NCI-H2081 (cell line): ENCODE measurements at places on chromosomes 3 and 15.

DNA sequence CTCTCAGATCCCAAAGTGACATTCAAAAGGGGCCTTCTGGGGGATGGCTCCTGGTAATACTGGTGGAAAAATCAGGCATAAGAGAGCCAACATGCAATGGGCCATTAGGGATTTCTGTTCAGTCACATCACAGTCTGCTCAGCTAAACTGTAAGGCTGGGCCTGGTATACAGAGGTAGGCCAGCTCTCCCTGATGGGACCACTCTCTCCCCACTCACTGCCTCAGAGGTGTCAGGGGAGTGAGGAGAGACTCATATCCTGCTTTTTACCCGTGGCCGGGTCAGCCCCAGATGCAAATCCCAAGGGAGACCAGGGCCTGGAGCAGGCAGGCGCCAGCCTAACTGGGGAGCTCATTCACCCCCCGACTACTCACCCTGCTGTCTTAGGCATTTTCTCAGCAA, 48.1 kb upstream of the TPM1 start:
- DNase-seq, result no peak

DNA sequence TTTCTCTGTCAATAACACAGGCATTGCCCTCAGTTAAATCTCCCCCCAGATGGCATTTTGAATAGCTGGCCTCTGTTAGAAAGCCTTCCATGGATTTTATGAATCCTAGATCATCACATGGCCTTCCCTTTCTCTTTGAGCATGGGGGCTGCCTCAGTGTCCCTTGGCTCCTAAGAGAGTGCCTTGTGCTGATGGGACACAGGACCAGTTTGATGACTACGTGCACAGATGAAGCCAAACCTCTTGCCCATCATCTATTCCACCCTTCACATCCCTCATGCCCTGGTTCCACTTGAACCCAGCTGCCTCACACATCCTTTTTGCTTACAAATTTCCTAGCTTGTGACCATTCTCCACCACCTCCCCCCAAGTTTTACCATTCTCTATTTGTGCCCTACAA, 12.9 kb downstream of the TGFBR2 start:
- no peak for DNase-seq

- DNase-seq, result peak; percentile 52
Measured at GRCh38 chr15:91853948-91854638, 585 bp downstream of the SLCO3A1 start.

DNA sequence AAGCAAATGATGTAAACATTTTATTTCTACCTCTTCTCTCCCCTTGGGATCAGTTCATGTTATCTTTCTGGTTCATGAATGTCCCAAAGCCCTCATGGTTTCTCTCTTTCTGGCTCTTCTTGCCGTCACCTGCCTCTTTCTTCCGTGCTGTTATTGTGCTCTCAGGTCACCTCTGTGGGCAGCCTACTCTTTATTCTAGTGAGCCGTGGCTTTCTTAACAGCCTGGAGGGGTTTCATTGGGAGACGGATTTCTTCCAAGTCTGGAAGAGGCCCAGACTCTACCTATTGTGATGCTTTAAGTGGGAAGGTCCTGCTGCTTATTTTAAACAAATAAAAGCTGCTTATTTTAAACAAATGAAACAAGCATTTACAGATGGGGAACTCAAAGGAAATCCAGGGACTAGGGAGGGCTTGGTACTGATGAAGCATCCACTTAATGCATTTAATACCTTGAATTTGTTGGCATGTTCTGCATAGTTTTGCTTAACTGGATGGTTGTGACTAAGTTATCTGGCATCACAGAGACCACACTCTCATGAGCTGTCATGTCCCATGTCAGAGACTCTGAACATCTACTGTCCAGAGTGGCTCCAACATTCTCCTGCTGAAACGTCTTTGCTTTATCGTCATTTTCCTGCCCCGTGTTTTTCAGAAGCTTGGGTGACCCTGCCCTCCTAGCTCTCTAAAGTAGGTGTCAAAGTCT, 443.3 kb downstream of the GABRG3 start:
- DNase-seq, result no peak

GRCh38 chr3:17141699-17142098, 256.9 kb downstream of the PLCL2 start:
- no peak for DNase-seq

GRCh38 chr3:158451405-158452055, 119.5 kb upstream of the MLF1 start:
- no peak for DNase-seq

DNA sequence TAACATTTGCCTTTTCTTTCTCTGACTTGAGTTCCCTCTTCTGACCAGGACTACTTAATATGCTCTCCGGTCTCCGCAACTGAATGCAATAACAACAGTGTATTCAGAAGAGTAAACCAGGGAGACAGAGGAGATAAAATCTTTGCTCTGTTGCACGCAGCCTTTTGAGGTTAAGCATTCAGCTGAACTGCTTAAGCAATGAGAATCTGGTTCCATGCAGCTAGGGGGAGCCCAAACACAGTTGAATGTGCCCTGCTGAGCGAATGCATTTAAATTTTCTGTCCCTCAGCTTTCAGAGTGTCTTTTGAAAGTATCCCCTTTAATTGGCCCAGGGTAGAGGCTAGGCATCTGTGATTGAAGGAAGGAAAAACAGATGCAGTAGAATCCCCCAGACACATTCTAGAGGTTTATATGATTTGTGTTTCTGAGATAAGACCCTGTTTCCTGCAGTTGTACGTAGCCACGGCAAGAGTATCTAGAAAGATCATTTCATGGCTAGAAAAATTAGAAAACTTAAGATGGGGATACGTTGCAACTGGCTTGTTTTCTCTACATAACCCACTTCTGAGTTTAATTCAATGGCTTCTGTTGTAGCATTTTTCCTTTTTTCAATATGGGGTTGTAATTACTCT, 309.6 kb downstream of the TUSC7 start:
- DNase-seq, result peak; percentile 81

GRCh38 chr15:82105451-82106215, 59.8 kb upstream of the MEX3B start:
- DNase-seq, result no peak

GRCh38 chr15:77071305-77072223, 655 bp upstream of the TSPAN3 start:
- no peak for DNase-seq

DNA sequence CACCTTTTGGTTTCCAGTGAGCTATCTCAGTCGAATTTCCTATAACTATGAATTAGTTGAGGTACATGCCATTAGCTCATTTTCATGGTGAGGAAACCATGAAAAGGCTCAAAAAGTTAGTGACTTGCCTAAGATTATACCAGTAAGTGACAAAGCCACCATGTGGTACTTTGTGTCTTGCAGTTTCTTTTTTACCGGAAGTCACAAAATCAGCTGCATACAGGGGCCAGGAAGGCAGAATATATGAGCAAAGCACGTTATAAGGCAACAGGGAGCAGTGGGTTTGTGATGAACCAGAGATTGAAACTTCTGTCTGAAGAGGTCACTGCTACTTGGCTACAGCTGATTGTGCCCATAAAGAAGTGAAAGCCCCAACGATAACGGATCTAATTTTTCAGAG, 50.3 kb downstream of the CMTM8 start:
- no peak for DNase-seq

DNA sequence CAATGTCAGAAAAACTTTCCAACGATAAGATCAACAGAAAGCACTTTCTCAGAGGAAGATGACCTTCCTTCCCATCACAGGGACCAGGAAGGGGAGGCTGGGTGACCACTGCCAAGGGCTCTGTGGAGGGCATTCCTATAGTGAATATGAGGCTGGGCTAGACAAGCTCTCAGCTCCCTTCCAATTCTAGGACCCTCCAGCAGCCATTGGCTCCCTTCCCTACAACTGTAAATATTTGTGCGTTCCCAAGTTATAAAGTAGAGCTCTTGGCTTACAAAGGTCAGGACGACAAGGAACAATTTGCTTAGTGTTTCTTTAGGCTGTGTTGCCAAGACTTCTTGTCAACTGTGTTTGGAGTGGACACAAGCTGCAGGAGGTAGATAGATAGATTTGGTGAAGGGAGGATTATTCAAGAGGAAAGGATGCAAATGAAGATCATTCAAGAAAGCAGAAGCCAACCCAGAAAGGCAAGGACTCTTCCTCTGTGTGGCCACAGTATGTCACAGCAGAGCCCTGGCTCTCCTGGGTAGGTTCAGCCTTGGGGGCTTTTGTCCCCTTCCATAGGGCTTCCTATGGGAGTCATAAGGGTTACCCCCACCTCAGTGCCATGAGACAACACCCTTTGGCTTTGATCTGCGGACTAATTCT, 223.6 kb upstream of the TLE3 start:
- DNase-seq, result no peak

DNA sequence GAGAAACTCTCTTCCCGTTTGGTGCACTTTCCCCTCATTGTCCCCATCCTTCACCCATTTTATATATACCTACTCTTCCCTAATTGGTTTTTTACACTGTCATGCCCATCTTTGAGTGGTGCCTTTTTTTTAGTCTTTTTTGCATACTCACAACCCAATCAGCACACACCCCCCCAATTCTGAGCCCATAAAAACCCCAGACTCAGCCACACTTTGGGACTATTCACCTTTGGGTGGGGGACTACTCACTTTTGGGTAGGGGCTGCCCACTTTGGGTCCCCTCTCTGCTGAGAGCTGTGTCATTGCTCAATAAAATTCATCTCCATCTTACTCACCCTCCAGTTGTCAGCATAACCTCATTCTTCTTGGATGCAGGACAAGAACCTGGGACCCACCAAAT, 30.1 kb upstream of the MTMR14 start:
- DNase-seq, result no peak

DNA sequence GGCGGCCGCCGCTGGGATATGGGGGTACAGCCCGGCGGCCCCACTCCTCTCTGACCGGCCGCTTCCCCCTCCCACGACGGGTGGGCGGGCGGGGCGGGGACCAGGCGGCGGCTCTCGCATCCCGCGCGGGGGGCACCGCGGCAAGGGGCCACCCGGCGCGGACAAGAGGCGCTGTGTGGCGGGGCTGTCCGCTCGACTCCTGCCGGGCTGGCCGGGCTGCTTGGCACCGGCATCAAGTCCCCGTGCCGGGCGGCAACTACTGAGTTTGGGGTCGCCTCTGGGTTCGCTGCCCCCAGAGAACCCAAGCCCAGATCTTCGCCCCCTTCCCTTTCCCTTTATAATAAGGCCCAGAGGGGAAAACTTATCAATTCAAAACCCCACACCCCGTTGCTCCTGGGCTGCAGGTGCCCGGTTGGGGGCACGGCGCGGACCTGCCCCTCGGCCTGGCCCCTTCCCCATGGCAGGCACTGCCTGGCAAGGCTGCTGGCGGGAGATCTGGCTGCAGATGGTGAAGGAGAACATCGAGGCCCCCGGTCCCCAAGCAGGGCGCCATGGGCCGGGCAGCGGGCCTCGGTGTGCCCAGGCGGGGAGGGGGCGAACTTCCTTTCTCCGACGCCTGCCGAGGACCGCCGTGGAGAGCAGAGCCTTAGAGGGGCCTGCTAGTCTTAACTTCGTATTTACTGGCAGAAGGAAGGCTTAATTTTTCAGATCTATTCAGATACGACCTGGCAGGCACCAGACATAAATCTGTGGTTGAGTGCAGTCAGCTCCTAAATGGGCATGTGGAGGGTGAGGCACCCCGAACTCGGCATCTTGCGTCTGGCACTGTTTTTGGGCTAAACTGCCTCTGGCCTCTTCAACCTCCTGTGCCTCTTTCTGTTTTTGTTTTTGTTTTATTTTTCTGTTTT, 911 bp downstream of the APBA2 start:
- no peak for DNase-seq

- DNase-seq, result no peak
Measured at GRCh38 chr15:89660556-89660955, 5.3 kb upstream of the KIF7 start.

DNA sequence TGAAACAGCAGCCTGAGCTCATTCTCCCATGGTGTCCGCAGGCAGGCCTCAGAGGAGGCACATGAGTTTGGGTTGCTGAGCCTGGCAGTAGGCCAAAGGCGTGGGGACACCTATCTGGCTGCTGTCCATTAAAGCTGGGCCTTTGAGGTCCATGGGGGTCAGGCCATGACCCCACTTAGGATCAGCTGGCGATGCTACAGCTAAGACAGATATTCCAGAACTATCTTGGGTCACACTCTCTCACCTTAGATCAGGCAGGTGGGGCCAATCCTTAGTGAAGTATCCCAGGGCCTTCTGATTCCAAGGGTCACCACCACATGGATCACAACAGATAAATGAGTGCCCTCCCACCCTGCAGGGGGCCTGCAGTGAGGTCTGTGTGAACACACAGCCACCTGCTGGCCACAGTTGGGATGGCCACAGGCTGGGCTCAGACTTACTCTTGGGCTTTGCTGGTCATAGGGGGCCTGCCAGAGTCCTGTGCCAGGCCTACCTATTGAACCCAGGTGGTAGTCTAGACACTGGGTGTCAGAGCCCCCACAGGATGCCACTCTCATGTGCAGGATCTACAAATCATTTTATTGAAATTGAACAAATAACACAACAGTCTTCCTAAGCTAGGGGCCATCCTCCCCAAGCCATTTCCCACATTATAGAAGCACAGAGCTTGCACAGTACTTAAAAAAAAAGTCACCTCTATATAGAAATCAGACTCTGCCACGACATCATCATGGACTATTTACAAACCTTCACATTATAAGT, 2.0 kb upstream of the HYAL2 start:
- DNase-seq, result peak; percentile 74

DNA sequence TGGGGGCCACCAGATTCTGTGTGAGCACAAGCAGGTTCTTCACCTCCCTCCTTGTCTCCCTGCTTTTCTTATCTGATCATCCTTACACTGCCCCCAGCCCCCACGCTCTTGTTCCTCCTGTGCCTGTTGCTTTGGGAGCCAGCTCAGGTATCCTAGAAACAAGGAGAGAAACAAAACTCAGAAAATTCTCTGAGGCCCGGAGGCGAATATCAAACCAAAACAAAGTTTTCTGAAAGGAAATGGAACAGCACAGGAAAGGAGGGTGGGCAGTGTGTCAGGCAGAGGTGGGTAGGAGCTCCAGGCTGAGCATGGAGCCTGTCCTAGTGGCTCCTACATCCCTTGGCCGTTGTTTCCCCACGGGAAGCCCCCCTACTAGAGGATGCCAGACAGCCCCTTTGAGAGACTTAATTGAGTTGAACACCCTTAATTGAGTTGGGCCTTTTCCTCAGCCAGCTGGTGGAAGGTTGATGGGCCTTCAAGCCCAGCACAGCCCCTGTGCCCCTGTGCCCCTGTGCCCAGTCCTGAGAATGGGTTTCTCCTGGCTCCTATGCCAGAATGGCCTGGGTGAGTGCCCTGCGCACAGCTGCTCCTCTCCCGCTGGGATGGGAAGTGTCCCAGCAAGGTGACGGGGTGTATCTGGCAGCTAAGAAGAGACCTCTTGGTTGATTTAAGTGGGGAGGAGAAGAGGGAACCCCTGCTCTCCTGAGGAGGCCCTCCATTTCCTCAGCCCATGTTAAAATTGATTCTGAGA, 22.8 kb upstream of the JMJD7 start:
- no peak for DNase-seq

DNA sequence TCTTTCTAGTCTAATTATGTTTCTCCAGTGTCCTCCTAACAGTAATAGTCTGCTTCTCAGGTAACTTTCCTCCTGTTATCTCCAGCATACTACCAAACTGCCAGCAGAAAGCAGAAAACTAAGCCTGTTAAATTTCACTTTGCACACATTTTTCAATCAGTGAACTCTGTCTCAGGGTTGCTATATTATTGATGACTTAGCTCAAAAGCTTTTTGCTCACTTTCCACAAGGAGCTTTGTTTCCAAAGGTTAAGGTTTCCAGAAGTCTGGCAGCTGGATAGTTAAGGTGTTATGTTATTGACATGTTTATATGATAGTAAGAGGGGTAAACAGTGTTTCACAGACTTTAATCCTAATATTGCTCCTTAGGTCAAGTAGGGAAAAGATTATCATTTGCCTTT, 5.1 kb downstream of the TRPM7 start:
- DNase-seq, result no peak

- no peak for DNase-seq
Measured at GRCh38 chr3:50885070-50885850, 210.5 kb downstream of the DOCK3 start.
